ENCODE measurements at places on chromosomes 12 and 14.
A peak's percentile ranks its signal among the peaks of the same experiment; 100 is the strongest.

DNA sequence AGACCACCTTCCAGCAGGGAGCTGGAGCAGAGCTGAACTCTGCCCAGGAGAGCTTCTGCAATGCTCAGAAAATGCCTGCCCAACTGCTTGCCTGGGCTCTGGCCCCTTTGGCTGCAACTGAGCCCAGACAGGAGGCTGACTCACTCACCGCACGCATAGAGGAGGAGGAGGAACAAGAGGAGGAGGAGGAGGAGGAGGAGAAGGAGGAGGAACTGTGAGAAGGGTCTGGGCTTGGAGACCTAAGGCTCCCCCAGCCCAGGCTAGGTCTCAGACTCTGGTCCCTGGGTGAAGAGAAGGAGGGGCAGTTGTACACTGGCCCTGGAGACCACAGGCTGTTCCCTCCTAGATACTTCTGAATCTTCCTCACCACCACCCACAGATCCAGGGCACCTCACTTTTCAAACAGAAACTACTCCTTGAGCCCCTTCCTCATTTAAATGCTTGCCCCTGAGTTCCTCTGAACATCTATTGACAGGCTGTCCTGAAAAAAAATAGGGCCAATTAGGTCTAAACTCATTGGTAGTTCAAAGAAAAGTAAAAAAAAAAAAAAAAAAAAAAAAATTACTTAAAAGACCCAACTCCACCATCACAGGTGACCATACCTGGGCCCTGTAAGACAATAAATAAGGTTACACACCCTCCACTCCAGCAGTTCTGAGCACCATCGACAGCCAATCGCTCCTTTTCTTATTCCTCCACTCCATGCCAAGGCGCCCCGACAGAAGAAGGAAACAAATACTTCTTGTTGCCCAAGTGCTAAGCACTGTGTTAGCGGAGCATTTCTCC is 674 bp downstream of the VDR start:
- peak; percentile 67 for DNase-seq

DNA sequence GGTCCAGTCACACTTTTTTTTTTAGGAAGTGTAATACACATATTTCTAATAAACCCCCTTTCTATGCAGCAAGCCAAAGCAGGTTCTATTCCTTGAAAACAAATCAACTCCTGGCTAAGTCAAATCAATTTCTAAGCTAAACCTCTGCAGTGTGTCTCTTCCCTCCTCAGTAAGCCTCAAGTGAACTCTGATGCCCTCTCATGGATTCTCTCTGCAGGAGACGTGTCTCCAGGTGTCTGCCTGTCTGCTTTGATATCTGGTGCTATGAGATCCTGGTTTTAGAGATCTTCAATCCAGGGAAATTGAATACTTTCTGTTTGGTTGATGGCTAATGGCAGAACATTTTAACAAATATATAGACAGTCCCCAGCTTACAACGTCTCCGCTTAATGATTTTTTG is 791.7 kb downstream of the AACS start:
- DNase-seq: no peak

DNA sequence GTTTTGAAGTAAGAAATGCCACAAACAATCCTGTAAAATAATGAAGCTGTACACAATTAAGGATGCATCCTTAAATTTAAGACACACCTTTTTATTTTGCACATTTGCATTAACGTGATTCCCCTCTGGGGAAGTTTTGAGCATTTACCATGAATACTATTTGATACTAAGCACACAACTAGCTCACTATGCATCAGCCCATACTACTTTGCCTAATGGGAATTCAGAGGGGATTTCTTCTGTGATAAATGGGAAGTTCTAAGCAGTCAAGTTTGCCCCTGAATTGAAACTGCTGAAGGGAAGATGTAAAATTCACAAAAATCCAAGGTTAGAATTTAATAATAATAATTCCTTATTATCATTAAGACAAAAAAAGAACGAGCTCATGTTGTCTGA is 27.4 kb downstream of the SINHCAF start:
- no peak for DNase-seq

DNA sequence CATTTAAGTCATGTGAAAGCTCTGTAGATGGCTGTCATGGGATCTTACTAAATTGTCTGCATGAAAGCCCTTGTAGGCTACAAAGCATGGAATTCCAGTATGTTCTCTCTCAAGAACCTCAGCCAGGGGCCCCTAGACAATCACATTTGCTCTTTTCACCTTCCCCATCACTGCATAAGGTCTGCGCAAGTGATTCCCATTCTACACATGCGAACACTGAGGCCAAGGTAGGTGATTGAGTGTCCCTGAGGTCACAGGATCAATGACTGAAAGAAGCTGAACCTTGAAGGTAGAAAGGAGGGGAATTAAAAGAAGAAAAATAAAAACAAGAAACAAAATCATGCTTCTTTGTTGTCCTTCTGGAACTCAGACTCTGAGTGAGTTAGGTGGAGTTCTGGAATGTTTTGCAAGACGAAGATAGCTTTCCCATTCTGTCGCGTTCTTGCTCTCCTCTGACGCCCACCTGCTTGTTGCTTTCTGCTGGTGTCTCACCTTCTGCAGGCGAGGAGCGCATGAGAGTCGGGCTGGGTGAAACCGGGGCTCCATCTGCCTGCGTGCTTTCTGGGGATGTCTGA is 79.9 kb downstream of the SPRING1 start:
- DNase-seq: no peak

GRCh38 chr14:67582061-67582460 is 18.0 kb downstream of the PIGH start:
- no peak for DNase-seq

- DNase-seq: no peak
These were observed 904 bp upstream of the FAM177A1 start for GRCh38 chr14:35044939-35045797.

GRCh38 chr12:3313675-3314663 is 177.0 kb upstream of the PRMT8 start:
- DNase-seq: peak; percentile 33

DNA sequence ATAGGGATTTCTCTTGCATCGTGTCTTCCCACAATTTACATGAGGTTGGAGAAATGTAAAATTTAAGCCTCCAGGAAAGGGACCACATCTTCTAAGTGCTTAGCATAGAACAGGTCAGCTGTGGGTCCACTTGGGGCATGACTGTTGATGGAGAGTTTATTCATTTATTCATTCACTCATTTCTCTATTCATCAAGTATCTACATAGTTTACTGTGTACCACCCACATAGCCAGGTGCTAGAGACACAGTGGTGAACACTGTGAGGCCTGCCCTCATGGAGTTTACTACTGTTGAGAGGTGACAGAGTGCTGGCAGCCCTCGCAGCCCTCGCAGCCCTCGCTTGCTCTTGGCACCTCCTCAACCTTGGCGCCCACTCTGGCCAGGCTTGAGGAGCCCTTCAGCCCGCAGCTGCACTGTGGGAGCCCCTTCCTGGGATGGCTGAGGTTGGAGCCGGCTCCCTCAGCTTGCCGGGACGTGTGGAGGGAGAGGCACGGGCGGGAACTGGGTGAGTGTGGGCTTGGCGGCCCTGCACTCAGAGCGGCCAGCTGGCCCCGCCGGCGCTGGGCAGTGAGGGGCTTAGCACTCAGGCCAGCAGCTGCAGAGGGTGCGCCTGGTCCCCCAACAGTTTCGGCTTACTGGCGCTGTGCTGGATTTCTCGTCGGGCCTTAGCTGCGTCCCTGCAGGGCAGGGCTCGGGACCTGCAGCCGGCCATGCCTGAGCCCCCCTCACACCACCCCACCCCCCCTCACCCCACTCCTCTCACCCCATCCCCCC is 1.7 kb upstream of the JPH4 start:
- DNase-seq: no peak

GRCh38 chr12:92764831-92765230 is 62.0 kb downstream of the PLEKHG7 start:
- DNase-seq: no peak

GRCh38 chr14:53148671-53149070 is 4.5 kb downstream of the DDHD1 start:
- no peak for DNase-seq

DNA sequence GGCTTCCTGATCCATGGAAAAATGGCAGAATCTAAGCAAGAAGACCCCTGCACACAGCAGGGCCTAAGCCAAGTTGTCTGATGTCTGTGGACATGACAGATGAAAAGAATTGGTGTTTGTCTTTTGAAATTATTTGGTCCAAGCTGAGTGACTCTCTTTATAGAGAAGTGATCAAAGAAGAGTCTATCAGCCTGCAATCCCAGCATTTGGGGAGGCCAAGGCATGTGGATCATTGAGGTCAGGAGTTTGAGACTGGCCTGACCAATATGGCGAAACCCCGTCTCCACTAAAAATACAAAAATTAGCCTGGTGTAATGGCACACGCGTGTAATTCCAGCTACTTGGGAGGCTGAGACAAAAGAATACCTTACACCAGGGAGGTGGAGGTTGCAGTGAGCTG is 64.8 kb upstream of the TUNAR start:
- DNase-seq: no peak

DNA sequence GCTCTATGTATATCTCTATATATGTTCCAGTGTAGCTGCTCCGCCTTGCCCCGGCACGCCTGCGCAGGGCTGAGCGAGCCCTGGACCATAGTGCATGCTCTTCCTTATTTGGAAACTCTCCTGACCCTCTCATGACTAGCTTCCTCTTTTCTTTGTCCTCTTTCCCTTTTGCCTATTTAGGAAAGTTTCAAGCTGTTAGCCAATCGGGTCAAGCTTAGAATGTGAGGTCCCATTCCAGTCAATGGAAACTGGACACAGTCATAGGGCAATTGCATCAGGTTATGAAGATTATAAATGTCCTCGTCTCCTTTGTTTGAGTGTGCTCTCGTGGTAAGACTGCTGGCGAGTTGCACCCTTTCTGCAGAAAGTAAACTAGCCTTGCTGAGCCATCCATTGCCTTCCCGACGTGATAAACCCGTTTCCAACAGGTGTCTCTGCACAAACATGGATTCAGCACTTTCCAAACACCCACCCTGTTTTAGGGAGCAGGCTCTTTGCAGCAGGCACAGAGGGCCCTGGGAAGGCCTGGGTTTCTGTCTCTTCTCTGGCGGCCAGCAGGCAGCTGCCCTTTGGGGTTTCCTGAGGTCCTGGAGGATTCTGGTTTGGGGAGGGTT is 30.9 kb downstream of the CCDC92 start:
- DNase-seq: no peak

DNA sequence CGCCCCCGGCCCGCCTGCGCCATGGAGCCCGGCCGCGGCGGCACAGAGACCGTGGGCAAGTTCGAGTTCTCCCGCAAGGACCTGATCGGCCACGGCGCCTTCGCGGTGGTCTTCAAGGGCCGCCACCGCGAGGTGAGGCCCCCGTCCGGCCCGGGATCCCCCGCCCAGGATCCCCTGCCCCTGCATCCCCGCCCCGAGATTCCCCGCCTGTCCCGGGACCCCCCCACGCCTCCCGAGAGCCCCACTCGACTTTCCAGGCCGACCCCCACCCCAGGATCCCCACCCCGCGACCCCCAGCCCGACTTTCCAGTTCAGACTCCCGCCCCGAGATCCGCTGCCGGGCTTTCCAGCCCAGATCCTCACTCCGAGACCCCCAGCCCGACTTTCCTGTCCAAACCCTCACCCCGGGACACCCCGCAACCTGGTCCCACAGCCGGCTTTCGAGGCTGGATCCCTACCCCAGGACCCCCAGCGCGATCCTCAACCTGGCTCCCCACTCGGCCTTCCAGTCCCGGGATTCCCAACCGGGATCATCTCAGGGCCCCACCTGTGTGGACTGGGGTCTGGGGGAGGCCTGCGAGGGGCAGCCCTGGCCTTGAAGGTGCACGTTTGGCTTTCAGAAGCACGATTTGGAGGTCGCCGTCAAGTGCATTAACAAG is 688 bp downstream of the ULK1 start:
- no peak for DNase-seq

- DNase-seq: no peak
These were observed 5.0 kb upstream of the NEDD1 start for GRCh38 chr12:96902076-96902475.
